ENCODE measurements at places on chromosomes 2 and 18.

GRCh38 chr2:156088587-156088986, 243.9 kb downstream of the NR4A2 start:
- DNase-seq = no peak

GRCh38 chr2:64296695-64297346, 152.6 kb upstream of the PELI1 start:
- DNase-seq = no peak

DNA sequence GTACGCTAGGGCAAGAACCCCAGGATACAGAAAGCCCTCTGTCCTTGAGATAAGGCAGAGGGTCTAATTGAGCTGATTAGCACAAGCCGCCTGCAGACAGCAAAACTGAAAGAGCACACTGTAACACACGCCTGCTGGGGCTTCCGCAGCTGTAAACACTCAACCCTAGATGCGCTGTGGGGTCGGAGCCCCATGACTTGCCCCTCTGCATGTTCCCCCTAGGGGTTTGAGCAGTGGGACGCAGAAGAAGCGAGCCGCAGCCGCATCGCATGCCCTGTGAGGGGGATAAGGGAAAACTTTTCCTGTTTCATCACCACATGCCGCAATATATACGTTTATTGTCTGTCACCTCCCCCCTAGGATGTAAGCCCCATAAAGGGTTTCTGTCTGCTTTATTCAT, 384.6 kb downstream of the PLCL1 start:
- no peak for DNase-seq

- no peak for DNase-seq
Measured at GRCh38 chr2:172094294-172095145, 8.2 kb downstream of the DLX2 start.

DNA sequence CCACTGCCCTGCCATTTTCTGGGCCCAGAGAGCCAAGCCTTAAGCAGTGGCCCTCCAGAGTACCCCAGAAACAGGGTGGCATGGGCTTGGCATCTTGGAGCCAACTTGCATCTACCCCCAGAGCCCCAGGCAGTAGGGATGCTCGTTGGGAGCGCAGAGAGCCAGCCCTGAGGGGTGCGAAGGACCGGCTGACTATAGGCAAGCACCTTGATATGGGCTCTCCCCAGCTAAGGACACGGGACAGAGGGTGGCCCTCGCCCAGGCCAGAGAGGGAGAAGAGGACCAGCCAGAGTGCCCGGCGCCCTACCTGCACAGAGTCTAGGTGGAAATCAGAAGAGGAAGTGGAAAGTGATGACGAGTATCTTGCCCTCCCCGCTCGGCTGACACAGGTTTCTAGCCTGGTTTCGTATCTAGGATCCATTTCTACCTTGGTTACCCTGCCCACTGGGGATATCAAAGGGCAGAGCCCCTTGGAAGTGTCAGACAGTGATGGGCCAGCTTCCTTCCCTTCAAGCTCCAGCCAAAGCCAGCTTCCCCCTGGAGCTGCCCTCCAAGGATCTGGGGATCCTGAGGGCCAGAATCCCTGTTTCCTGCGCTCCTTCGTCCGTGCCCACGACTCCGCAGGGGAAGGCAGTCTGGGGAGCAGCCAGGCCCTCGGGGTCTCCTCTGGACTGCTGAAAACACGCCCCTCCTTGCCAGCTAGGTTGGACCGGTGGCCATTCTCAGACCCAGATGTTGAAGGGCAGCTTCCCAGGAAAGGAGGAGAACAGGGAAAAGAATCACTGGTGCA, 16.2 kb downstream of the CEP68 start:
- DNase-seq = no peak

- DNase-seq = no peak
Measured at GRCh38 chr18:49813069-49813318, 339 bp downstream of the ACAA2 start.

GRCh38 chr18:26040051-26040656, 50.3 kb downstream of the SS18 start:
- no peak for DNase-seq

DNA sequence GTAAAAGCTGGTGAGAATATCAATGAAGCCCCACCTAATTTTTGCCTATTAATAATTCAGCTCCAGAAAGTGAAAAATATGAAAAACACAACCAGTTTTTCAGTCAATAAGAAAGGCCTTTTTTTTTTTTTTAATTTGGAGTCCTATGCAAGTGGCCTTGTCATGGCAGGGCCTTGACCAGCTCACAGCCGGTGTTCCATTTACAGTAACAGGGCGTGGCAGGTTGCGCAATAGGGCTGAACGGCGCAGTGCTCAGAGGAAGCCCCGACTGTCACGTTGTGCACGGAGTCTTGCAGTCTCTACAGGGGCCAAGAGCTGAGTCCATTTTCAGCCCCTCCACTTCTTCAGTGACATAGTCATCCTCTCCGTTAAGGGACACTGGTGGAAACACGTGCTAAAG, 184.1 kb upstream of the FN1 start:
- no peak for DNase-seq

DNA sequence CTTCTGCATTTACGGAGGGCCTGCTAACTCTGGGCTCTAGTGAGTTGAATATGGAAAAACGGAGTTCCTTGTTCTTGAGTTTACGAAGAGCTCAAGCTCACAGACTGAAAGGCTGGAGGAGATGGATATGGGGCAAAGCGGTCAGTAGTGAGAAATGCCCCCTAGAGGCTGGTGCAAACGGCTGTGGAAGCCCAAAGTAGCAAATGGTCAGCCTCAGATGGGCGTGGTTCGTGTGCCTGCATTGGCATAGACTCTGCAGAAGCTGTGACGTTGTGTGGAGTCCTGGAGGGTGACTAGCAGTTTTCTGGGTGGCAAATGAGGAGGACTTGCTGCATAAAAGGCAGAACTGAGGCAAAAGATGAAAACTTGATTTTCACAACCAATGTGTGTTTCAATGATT, 93.6 kb upstream of the TWIST2 start:
- DNase-seq = no peak

DNA sequence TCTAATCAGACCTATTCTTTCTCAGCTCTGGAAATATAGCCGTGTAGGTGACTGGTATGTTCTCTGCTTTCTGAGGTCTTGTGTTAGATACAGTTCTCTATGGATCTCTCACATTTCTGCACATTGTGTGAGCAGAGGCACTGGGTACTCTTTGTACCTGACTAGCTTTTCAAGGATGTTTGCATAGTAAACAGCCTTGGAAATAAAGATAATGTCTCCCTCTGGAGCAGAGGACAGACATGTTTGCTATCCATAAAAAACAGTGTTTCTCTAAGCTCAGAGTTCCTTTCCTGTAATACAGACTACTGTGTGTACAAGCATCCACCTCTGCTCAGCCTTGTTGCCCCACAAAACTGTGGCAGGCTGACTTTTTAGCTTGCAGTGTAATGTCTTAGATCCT, 279.2 kb downstream of the CTNNA2 start:
- DNase-seq = no peak

GRCh38 chr2:109164739-109165221, 35.8 kb downstream of the SH3RF3 start:
- no peak for DNase-seq

GRCh38 chr2:71853858-71854257, 293.8 kb downstream of the CYP26B1 start:
- no peak for DNase-seq
